EH (cell line): ENCODE measurements at places on chromosomes 16 and 17.

- DNase-seq: peak; percentile 35
Observed at GRCh38 chr16:47374629-47375028, 86.2 kb downstream of the ITFG1 start.

DNA sequence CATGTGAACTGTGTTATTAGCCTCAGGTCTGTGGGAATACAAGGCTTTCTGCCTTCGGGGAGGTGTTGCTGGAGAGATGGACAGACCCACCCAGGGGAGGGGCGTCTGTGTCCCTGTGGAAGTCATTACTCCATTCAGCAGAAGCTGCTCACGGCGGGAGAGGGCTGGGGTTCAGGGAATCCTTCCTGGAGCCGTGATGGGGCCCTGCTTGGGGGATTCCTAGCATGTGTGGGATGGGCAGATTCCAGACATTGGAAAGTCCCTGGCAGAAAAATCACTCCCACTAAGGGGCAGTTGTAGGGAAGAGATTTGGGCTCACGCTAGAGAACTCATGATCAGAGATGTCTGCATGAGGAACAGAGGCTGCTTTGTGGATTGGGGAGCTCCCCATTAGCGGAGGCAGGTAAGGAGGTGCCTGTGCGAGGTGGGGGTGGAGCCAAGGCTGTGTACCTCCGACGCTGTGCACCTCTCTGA, 56.3 kb upstream of the IL34 start:
- peak; percentile 43 for DNase-seq

- no peak for DNase-seq
Observed at GRCh38 chr17:68441070-68441770, 16.1 kb downstream of the WIPI1 start.

- no peak for DNase-seq
Observed at GRCh38 chr17:17177176-17177575, 29.0 kb downstream of the PLD6 start.

DNA sequence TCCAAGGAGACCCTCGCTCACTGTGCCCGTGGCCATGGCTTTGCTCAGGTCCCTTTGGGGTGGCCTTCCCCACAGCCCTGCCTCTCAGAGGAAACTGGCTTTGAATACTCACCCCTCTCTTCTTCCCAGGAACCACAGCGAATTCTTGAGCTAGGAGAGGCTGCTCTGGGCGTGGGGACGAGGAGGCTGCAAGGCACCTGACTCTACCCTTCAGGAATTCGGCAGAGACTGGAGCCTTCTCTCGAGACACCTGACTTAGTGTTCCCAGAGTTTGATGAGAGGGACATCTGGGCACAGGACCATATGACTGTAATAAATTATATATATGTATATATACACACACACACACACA, 6.2 kb downstream of the LLGL2 start:
- DNase-seq: peak; percentile 17
